ENCODE measurements at places on chromosomes 4 and X. TPM values are rescaled to one million over a fixed set of nuclear protein-coding genes. Genes with fewer than 3 reads are reported as not detected.

- H3K27ac ChIP-seq: no peak overlapping the region
- H3K27me3 ChIP-seq: no peaks in the 10 kb centered on the region
- H3K4me1 ChIP-seq: no peaks in the 10 kb centered on the region
- no peak overlapping the region for H3K4me3 ChIP-seq
- DNase-seq: no peak
These were observed 315.8 kb downstream of the STIM2 start for GRCh38 chr4:27176400-27176799.

- no peaks in the 10 kb centered on the region for H3K4me1 ChIP-seq
- no peaks in the 10 kb centered on the region for H3K36me3 ChIP-seq
- H3K27ac ChIP-seq: no peak overlapping the region
- no peak for DNase-seq
These were observed 317.5 kb downstream of the RAPGEF2 start for GRCh38 chr4:159420162-159421057.

GRCh38 chr4:142551517-142552305 is 294.4 kb downstream of the INPP4B start:
- no peaks in the 10 kb centered on the region for H3K36me3 ChIP-seq
- no peak for DNase-seq
- H3K4me1 ChIP-seq: no peaks in the 10 kb centered on the region
- no peak overlapping the region for H3K27ac ChIP-seq

DNA sequence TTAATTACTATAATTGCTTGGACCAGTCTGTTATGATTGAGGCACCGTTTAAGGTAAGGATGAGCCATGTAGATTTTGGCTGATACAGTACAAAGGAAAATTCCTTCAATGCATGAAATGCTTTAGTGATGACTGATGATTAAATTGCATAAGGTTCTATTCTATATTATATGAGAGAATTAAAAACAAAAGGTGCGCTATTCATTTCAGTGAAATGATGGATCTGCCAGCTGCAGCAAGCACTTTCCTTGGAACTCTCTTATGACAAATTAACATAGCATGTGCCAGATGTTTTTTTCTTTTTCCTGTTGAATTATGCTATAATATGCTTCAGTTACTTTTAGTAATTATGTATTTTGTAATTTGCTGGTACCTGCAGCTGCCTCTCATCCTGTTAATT is 98.5 kb downstream of the JADE1 start:
- H3K4me3 ChIP-seq: no peak overlapping the region
- DNase-seq: no peak
- no peaks in the 10 kb centered on the region for H3K4me1 ChIP-seq
- no peak overlapping the region for H3K27ac ChIP-seq
- H3K27me3 ChIP-seq: no peaks in the 10 kb centered on the region
- no peaks in the 10 kb centered on the region for H3K36me3 ChIP-seq

- no peaks in the 10 kb centered on the region for H3K36me3 ChIP-seq
- H3K4me3 ChIP-seq: peak overlapping the region; percentile 90
- H3K4me1 ChIP-seq: peaks cover 62% of the 10 kb centered on the region
- H3K27ac ChIP-seq: peak overlapping the region; percentile 98
- no peaks in the 10 kb centered on the region for H3K27me3 ChIP-seq
These were observed 2.4 kb downstream of the RCHY1 start for GRCh38 chr4:75511841-75512240.

DNA sequence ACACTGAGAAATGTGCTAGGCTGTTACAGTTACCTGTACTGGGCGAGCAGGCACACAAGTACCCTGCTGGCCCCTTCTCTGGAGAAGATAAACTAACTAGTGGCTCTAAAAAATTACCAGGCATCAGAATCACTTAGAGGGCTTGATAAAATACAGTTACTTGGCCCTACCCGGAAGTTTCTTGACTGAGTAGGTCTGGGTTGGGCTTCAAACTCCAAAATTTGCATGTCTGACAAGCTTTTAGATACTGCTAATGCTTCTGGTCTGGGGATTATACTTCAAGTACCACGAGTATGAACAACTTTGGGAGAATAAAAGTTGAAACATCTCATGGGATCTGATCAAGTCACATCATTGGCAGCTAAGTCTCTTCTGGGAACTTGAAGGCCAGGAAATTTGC is 30.8 kb downstream of the CEP135 start:
- no peak overlapping the region for H3K4me3 ChIP-seq
- no peaks in the 10 kb centered on the region for H3K36me3 ChIP-seq

GRCh38 chr4:1010395-1011021 is 918 bp upstream of the FGFRL1 start:
- peaks cover 37% of the 10 kb centered on the region for H3K27me3 ChIP-seq
- H3K36me3 ChIP-seq: no peaks in the 10 kb centered on the region
- DNase-seq: peak; percentile 24
- peaks cover 22% of the 10 kb centered on the region for H3K4me1 ChIP-seq

DNA sequence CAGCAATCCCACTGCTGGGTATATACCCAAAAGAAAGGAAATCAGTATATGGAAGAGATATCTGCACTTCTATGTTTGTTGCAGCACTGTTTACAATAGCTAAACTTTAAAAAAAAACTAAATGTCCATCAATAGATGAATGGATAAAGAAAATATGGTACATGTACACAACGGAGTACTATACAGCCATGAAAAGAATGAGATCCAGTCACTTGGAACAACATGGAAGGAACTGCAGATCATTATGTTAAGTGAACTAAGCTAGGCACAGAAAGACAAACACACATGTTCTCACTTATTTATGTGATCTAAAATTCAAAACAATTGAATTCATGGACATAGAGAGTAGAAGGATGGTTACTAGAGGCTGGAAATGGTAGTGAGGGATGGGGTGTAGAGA is 400.7 kb downstream of the ZNF674 start:
- H3K27ac ChIP-seq: no peak overlapping the region
- no peak for DNase-seq
- no peak overlapping the region for H3K4me3 ChIP-seq
- H3K27me3 ChIP-seq: no peaks in the 10 kb centered on the region

- no peaks in the 10 kb centered on the region for H3K36me3 ChIP-seq
- no peaks in the 10 kb centered on the region for H3K27me3 ChIP-seq
- H3K4me1 ChIP-seq: no peaks in the 10 kb centered on the region
- H3K4me3 ChIP-seq: no peak overlapping the region
- H3K27ac ChIP-seq: no peak overlapping the region
- DNase-seq: no peak
These were observed 63.9 kb upstream of the PTPN13 start for GRCh38 chr4:86530183-86530582.

- H3K27ac ChIP-seq: no peak overlapping the region
- H3K4me1 ChIP-seq: no peaks in the 10 kb centered on the region
- H3K27me3 ChIP-seq: no peaks in the 10 kb centered on the region
- H3K36me3 ChIP-seq: no peaks in the 10 kb centered on the region
These were observed 27.2 kb downstream of the LIN54 start for GRCh38 chr4:82983444-82983843.

- no peaks in the 10 kb centered on the region for H3K4me1 ChIP-seq
- DNase-seq: no peak
- H3K27ac ChIP-seq: no peak overlapping the region
These were observed 125.1 kb downstream of the WDFY3 start for GRCh38 chr4:84841435-84841834.

GRCh38 chr4:34492414-34492813 is 1751.9 kb downstream of the ARAP2 start:
- H3K36me3 ChIP-seq: no peaks in the 10 kb centered on the region
- no peak overlapping the region for H3K4me3 ChIP-seq
- DNase-seq: no peak

The DCHS2 gene
- total RNA-seq: not detected

The SERPINA7 gene
- not detected for total RNA-seq

The MAGEA4 gene
- total RNA-seq: not detected

The CCSER1 gene
- 3.1 TPM for total RNA-seq

The TDO2 gene
- not detected for total RNA-seq

The STPG2 gene
- total RNA-seq: not detected
